Amygdala (tissue), 56 donors: ENCODE measurements at places on chromosomes 4 and X.

DNA sequence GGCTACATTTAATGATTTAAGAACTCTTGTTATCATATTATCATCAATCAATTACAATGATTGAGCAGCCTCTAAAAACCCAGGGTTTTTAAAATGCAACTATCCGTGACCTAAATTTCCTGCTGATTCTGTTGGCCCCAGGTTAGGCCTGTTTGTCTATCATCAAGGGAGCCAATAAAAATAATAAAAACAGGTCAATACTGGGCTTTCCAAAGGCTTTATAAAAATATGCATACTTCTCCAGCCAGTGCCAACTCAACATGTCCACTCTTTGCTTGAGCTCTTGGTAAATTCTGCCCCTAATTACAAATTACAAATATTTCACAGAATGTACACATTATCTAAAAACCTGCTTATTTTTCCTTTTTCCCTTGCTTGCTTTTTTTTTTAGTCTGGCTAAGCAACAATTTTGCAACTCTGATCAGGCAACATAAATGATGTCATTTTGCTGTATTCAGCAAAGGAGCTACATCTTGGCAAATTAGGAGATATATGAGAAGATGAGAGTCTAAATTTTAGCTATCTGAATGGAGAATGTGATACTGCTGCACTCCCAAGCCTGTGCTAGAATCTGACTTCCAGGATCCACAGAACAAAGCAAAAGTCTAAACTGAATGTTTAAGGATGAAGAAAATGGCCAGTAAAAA, 204.0 kb downstream of the SCFD2 start:
- DNase-seq, result no peak

GRCh38 chr4:155678011-155678410, 11.4 kb downstream of the GUCY1A1 start:
- no peak for DNase-seq

- no peak for DNase-seq
Observed at GRCh38 chr4:70196857-70197256, 1.3 kb downstream of the ODAM start.

DNA sequence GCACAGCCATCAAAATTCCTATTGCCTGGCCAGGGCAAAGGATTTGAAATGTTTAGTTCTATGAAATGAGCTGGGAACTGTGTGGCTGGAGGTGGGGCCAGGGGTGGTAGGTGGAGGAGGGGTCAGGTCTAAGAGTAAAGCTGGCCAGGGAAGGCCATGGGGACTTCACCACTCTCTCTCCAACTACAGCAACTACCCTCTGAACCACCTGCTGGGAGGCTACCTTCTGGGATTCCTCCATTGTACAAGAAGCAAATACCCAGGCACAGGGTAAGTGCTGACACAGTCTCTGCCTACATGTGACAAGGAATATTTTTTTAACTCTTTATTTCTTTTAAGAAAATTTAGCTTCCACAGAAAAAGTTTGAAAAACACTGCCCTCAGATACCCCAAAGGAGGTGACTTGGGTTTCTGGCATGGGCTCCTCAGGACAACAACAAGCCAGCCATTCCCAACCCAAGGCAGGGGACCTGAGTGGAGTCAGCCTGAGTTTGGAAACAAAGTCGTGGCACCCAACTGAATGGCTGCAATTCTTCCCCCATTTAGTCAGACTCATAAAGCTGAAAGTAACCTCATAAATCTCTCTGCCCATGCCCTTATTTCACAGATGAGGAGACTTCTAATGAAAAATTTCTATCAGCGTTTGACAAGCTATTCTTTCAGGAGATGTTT, 593.8 kb upstream of the DIPK2B start:
- no peak for DNase-seq

DNA sequence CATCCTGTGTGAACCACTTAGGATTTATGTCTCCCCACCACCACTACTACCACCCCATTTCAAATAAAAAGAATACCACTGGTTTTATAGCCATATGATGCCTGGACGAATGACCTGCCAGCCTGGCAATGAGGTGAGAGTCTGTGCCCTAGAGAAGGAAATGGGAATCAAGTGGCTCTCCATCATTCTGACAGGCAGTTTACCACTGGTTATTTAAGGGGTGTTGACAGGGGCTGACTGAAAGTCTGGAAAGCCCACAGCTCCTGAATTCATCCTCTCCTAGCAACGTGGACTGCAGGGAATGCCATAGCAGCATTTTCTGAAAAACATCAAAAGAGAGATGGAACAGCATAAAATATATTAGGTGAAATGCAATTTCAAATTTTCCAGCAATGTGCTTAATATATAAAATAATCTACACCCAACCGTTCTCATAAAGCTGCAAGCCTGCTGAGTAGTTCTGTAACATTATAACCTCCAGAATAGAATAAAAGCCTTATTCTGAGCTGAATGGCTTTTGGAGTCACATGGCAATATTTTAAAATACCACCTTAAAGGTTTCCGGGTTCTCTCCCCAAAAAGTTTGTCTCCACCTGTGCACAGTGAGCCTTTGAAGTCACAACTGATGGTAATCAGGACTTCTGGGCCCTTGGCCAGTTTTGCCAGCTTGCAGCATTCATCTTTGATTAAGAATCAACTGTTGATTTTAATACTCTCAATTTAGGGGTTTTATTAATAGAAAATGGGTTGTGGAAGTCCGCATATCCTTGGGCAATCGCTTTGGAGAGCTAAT, 121.5 kb downstream of the DCTD start:
- DNase-seq, result no peak

- DNase-seq, result no peak
Observed at GRCh38 chrX:23759821-23760220, 16.7 kb upstream of the ACOT9 start.

DNA sequence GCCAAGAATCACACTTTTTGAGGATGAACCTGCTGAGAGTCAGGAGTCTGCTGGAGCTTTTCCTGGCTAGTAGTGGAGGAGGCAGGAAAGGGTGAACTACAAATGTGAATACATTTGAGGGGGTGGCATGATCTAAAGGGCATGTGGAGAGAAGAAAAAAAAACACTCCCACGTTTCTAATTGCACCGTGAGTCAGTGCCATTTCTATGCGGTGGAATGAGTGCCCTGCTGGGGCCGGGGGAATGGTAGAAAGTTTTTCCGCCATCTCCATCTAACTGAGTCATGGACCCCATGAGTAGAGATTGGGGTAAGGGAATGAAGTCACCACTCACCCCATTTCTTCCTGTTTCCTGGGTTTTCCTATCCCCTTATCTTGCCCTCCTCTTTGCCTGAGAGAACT, 19.8 kb downstream of the BEX3 start:
- no peak for DNase-seq

GRCh38 chrX:140713174-140713539, 3.6 kb downstream of the LINC00632 start:
- no peak for DNase-seq

- DNase-seq, result no peak
Observed at GRCh38 chr4:5379895-5380294, 328.5 kb downstream of the EVC2 start.

DNA sequence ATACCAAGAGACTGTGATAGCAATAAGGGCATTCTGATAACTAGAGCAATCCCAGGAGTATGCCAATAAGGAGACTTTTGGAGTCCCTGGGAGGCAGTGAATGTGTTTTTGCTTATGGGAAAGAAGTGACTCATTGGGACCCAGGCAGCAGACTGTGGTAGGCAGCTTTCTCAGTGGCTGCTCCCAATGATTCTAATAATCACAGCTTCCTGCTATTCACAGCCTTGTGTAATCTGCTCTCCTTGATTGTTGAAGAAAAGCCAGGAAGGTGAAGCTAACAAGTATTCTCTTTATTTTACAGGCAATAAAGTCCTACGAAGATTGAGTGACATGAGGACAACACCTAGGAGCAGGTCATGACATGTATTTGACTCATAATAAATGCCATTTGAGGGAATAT, 70.3 kb upstream of the DDX60 start:
- DNase-seq, result no peak

- no peak for DNase-seq
Observed at GRCh38 chrX:105052926-105053325, 167.6 kb downstream of the TEX13A start.

DNA sequence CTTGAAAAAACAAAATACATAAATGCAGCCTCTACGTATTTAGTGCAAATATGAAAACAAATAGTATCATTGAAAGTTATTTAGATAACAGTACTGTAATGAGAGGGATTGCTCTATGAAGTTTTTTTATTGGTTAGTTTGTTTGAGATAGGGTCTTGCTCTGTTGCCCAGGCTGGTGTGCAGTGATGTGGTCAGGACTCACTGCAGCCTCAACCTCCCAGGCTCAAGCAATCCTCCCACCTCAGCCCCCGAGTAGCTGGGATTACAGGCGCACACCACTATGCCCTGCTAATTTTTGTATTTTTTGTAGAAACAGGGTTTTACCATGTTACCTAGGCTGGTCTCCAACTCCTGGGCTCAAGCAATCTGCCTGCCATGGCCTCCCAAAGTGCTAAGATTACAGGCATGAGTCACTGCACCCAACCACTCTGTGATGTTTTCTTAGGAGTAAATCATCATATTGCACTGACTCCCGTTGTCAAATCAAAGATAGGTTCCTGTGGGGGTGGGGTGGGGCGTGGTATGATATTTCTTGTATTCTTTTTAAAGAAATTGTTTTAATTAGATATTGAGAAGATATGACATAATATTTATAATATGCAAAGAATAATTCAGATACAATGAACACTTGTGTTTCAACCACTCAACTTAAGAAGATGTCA, 75.8 kb downstream of the ATG4A start:
- DNase-seq, result no peak

DNA sequence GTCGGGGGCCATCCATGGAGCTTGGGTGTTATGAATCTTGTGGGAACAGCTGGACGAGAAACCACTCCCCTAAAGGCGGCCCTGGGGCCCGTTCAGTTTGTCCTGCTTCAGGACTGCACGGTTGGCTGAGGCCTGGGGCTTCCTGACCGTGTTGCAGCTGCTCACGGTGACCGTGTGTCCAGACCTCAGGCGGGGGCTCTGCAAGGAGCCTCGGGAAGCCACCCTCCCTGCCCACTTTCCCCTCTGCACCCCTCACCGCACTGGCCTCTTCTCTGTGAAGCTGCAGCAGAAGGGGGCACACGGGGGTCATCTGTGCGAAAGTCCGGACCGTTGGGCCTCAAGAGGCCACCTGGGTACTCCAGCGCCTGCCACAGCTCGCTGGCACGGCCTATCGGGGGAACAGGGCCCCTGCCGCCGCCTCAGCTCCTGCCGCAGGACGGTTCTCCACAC, 29.4 kb downstream of the UVSSA start:
- no peak for DNase-seq

DNA sequence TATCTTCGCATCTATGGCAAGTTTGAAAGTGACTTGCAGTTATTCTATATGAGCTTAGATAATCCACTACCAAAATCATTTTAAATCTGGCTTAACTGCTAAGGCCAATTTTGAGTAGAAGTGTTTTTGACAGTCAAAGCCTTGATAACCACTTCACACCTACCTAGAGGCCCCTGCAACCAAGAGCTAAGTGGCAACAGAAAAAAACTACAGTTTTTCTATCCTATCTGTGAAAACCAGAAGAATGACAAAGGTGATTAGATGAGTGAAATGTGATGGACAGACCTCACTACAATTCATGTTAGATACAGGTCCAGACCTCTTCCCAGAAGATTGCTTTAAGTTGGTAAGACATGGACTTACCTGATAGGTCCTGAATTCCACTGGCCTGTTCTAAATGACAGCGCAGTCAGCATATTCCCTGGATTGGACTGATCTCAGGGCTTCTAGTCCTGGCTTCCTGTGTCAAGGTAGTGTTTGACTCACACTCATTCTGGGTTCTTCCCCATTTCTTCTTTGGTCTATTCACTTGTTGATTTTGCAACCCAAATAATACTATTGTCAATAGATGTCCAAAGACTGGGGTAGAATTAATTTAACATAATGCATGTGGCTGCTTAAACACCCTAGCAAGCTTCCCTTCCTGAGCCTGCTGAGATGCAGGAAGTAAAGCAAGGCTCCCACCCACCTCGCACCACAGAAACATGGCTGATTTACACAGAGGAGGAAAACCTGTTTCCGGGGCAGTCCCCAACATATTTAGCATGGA, 65.1 kb downstream of the PPP3CA start:
- no peak for DNase-seq

- no peak for DNase-seq
Observed at GRCh38 chr4:7261536-7261935, 69.2 kb downstream of the SORCS2 start.

DNA sequence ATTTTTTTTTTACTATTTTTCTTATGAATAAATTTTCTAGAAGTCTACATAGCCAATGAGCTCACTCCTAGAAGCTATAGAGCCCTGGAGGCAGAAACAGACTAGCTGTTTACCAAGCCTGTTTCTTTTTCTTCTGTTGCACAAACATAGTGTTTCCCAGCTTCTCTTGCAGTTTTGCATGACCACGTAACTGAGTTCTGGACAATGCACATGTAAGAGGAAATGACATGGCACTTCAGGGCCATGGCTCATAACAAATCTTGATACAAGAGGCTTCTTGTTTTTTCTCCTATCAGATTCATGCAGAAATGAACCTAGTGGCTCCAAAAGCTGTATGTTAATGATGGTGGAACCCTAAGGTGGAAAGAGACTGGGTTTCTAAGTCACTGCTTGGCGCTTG, 127.4 kb downstream of the ZNF330 start:
- no peak for DNase-seq

DNA sequence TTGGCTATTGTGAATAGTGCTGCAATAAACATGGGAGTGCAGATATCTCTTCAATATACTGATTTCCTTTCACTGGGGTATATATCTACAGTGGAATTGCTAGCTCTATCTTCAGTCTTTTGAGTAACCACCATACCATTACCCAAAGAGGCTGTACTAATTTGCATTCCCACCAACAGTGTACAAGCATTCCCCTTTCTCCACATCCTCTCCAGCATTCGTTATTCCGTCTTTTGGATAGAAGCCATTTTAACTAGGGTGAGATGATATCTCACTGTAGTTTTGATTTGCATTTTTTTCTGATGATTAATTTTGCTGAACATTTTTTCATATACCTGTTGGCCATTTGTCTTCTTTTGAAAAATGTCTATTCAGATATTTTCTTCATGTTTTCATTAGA, 110.3 kb downstream of the PRDM5 start:
- no peak for DNase-seq

DNA sequence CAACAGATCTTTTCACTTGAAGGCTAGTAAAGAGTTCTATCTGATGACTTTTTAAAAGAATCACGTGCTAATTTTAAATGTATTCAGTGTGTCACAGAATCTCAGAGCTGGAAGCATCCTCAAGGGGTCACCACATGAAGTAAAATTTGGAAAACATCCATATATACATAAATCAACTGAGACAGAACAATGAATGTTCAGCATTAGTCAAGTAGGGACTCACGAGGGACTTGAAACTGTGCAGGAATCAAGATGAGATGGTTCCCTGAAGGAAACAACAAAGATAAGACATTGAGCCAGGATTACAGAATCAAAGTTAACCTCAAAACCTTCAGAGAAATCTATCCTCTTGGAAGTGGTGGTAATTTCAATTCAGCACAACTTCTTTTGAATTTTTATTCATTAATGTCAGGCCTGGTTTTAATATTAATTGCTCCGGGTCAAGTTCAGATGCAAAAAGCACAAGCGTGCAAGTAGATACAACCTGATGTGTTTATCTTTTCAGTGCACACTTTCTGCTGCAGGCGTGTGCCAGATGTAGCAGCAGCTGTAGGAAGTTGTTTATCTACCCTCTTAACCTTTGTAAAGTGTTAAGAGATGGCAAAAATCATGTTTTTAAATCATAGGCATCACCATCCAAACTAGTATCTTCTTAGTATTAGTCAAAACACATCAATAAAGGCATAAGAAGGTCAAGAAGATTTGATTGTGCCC, 87.7 kb upstream of the SRD5A3 start:
- no peak for DNase-seq
